Stimulated activated CD4-positive, alpha-beta T cell treated with anti-CD3 and anti-CD28 coated beads, Interleukin-1b, Interleukin-23, amount 100 ng/mL, for 4 hours (primary cell): ENCODE measurements at places on chromosomes 7 and 10.

GRCh38 chr10:93876381-93876780, 17.4 kb upstream of the SLC35G1 start:
- no peak for DNase-seq

DNA sequence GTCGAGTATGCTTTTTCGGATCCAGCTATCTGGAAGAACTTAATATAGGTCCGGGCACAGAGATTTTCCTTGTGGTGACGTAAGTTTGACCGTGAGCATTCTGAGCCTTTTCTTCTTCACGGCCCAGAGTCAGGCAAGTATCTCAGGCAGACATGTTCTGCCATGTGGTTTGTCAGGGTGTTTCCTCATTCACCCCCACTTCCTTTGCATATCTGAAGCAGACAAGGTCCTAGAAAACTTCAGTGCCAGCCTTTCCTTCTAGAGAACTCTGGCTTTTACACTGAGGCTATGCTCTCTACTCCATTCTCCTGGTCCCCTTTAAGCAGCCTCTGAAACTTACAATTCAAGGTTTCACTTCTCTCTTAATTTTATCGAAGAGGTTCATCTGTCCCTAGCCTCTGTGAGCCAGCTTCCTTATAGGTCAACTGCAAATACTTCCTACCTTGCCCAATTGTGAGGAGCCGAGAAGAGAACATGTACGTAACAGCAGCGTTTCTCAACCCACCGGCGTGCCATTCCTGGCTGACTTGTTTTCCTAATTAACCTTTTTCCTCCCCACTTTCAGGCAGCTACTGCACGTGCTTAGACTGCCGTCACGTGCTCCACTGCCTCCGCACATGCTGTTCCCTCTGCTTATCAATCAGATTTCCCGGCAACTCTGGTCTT, 47.3 kb downstream of the CDCA7L start:
- no peak for DNase-seq

GRCh38 chr10:86489071-86489810, 32.4 kb downstream of the WAPL start:
- DNase-seq = no peak

- no peak for DNase-seq
Measured at GRCh38 chr7:81761821-81762220, 8.0 kb downstream of the HGF start.

DNA sequence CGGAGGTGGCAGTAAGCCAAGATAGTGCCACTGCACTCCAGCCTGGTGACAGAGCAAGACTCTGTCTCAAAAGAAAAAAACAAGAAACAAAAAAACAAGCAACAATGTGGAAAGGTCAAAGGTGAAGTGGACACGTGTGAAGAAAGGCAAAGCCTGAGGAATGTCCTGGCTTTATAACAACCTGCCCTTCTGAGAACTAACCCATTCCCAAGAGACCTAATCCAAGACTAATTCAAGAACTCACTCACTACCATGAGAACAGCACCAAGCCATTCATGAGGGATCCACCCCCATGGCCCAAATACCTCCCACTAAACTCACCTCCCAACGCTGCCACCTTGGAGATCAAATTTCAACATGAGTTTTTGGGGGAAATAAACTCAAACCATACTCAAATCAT, 47.5 kb upstream of the KIF5B start:
- DNase-seq = no peak

GRCh38 chr10:3835770-3836169, 50.8 kb upstream of the KLF6 start:
- DNase-seq = no peak

- no peak for DNase-seq
Measured at GRCh38 chr7:47034180-47034579, 547.7 kb downstream of the TNS3 start.

- no peak for DNase-seq
Measured at GRCh38 chr10:96622013-96622787, 35.4 kb upstream of the TM9SF3 start.

- no peak for DNase-seq
Measured at GRCh38 chr10:70198696-70199466, 28.6 kb upstream of the SAR1A start.

GRCh38 chr7:117158941-117159697, 163.7 kb downstream of the WNT2 start:
- DNase-seq = no peak

- DNase-seq = no peak
Measured at GRCh38 chr7:2710901-2711551, 23.0 kb downstream of the AMZ1 start.

GRCh38 chr7:2084781-2085505, 147.8 kb downstream of the MAD1L1 start:
- no peak for DNase-seq

- no peak for DNase-seq
Measured at GRCh38 chr7:126040114-126041045, 1110.8 kb upstream of the POT1 start.

- no peak for DNase-seq
Measured at GRCh38 chr10:99781734-99782429, 558 bp upstream of the ABCC2 start.

GRCh38 chr10:116001976-116002375, 271.0 kb downstream of the GFRA1 start:
- DNase-seq = no peak

GRCh38 chr7:38753347-38753746, 122.2 kb upstream of the AMPH start:
- DNase-seq = no peak

DNA sequence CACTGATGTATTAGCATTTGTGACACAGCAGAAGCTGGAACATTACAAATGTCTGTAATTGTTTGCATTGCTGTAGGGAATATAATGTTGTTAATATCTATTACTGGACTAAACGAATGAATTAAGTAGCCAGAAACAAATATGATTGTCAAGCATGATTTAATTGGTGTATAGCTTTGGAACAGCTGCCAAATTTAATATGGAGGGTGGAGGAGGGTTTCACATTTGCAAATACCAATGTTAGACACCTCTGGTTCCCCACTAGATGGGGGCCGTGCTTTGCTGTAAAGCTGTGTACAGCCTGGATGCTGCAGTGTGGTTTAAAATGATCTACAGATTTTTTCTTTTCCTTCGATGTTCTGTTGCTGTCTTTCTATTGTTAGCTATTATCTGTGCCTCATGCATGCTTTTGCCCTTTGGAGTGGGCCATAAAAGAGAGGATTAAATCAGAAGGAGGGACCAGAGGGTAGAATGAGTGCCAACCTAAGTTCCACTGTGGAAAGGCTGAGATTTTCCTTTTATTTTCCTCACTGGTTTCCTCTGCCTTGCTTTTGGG, 23.1 kb downstream of the DNAJB9 start:
- no peak for DNase-seq

- no peak for DNase-seq
Measured at GRCh38 chr7:107471292-107472070, 1.6 kb downstream of the GPR22 start.

DNA sequence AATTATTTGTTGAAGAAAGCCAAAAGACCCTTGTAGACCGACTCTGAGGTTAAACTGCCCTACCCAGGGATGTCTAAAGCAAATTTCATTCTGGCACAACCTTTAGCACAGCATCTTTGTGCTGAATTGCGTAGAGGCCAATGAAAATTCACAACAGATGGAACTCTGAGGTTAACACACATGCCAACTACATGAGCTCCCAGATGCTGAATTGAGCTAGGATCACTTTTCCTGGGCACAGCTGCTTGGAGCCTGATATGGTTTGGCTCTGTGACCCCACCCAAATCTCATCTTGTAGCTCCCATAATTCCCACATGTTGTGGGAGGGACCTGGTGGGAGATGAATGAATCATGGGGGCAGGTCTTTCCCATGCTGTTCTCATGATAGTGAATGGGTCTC, 158.0 kb upstream of the PTN start:
- no peak for DNase-seq

DNA sequence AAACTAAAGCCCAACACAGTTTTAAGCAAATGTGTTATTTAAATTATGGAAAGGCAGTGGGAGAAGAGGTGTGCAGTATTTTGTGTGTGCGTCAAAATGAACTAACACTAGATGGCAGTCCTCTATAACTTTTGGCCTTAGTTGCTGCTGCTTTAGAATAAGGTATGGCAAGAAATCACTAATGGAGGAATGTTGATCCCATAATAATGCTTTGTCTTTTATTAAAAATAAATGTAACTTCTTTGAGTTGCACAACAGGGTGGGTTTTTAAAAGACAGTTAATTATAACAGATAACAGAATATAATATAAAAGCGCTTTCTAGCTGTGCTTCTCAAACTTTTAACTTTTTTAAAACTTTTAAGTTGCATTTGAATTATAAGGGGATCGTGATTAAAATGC, 56.4 kb downstream of the BBS9 start:
- no peak for DNase-seq

DNA sequence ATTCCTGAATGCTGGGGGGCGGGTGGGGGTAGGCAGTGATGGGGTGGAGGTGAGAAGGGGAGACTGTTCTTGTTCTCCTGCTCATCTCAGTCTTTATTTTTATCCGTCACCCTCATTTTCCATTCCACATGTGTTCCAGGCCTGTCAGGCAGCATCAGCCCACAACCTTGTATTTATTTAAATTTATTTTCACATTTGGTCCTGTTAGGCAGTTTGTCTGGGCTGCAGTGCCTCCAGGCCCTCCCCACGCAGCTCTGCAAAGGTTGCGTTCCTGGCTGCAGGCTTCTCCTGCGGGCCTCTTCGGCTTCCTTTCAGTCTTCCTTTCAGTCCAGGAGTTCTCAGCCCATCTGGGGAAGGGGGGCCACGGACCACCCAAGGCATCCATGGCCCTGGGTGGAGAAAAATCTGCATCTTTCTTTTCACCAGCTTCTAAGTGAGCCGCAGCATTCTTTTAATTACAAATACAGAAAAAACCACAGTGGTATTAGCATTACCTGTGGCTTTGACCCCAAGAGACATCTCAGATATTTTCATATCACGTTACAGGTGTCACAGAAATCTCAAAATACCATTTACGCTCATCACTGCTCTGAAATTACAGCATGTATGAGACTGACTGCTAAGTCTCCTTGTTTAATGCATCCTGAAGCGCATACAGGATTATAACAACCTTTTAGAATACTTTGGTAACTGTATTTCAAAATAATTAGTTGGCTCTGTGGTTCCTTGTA, 94.0 kb downstream of the C10orf105 start:
- DNase-seq = no peak

DNA sequence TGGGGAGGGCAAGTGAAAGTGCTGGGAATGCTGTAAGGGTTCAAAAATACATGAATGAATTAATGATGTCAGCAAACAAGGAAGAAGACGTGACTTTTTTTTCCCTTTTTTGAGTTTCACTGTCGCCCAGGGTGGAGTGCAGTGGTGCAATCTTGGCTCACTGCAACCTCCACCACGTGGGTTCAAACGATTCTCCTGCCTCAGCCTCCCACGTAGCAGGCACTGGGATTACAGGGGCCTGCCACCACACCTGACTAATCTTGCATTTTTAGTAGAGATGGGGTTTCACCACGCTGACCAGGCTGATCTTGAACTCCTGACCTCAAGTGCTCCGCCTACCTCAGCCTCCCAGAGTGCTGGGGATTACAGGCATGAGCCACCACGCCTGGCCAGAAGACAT, 30.0 kb downstream of the DENND10 start:
- no peak for DNase-seq

GRCh38 chr7:108146070-108146842, 16.1 kb upstream of the LAMB4 start:
- no peak for DNase-seq

- DNase-seq = no peak
Measured at GRCh38 chr7:101243646-101244374, 1.1 kb downstream of the FIS1 start.

DNA sequence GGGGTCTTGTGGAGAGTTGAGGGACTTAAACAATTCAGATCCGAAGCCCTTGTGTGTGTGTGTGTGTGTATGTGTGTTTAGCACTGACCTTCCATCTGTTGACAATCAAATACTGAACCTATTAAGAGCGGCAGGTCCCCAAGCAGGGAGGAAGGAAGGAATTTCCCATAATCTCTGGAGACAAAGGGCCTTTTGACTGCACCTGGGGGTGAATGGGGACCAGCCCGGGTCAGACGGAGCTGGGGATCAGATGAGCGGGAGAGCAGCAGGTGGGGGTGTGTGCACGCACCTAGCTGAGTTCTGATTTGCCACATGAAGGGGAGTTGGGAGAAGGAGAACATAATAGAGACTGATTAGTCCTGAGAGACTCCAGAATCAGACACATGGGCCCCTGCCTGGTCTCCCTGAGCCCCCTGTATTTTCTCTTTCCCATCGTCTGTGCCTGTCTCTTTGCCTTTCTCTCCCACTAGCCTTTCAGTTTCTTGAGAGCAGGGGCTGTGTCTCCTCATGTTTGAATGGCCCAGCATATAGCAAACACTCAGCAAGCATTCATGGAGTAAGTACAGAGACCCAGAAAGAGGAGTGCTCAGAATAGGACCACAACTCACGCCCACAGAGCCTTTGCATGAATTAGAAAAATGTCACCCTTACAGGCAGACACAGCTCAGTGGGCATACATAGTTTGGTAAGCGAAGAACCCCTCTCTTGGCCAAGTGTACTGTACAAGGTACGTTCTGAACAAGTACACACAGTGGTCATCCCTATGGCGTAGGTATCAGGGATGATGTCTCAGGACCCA, 288.3 kb upstream of the HABP2 start:
- DNase-seq = no peak

- DNase-seq = no peak
Measured at GRCh38 chr7:46625032-46625431, 704.0 kb upstream of the IGFBP3 start.

GRCh38 chr10:91214911-91215310, 5.6 kb upstream of the PCGF5 start:
- DNase-seq = no peak

GRCh38 chr10:21518149-21518640, 7.3 kb downstream of the SKIDA1 start:
- no peak for DNase-seq

- DNase-seq = no peak
Measured at GRCh38 chr7:112025556-112025955, 180.6 kb downstream of the DOCK4 start.

GRCh38 chr10:49257154-49257553, 41.8 kb upstream of the C10orf71 start:
- DNase-seq = no peak

GRCh38 chr10:52004342-52004949, 305.1 kb upstream of the CSTF2T start:
- DNase-seq = no peak

GRCh38 chr7:36615852-36616540, 108.3 kb downstream of the AOAH start:
- DNase-seq = no peak

DNA sequence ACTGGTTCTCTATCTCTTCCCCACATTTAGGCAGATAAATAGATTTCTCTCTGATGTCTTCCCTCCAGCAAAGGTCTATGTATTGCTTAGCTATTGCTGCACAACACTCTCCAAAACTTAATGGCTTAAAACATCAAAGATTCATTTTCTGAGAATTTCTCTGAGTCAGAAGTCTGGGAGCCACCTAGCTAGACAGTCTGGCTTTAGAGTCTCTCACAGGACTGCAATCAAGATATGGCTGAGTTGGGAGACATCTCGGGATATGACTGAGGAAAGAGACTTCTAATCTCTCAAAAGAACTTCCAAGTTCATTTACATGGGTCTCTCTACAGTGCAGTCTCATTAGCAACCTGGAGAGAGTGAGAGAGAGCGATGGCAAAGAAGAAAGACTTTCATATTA, 553.6 kb upstream of the GHITM start:
- DNase-seq = no peak

GRCh38 chr10:85594239-85594638, 772.4 kb downstream of the GRID1 start:
- DNase-seq = no peak

GRCh38 chr10:116408719-116409118, 18.9 kb upstream of the PNLIPRP3 start:
- no peak for DNase-seq
